ENCODE measurements at places on chromosomes 7 and 10.

DNA sequence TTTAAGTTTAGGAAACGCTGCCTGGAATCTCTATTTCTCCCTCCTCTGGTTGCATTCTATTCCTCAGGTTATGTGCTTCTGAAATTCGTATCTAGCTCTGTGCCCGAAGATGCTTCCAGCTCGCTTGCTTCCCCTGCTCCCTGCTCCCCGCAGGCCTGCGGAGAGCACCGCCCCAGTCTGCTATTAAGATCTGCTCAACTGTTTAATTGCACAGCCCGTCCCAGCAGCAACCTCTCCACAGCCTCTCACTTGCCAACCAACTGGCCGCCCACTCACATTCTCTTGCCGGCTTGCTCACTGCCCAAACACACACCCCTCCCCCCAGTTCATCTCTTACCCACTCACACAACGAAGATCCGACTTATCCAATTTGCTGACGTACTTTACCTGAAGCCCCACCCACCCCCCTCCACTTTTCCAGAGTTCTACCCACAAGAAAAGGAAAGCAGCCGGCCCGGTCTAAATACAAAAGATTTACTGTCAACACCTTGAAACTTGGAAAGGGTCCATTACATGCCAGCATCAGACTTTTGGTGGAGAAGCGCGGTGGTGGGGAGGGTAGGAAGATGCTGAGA lies 167.3 kb upstream of the KLF14 start:
- peak; percentile 88 for DNase-seq

DNA sequence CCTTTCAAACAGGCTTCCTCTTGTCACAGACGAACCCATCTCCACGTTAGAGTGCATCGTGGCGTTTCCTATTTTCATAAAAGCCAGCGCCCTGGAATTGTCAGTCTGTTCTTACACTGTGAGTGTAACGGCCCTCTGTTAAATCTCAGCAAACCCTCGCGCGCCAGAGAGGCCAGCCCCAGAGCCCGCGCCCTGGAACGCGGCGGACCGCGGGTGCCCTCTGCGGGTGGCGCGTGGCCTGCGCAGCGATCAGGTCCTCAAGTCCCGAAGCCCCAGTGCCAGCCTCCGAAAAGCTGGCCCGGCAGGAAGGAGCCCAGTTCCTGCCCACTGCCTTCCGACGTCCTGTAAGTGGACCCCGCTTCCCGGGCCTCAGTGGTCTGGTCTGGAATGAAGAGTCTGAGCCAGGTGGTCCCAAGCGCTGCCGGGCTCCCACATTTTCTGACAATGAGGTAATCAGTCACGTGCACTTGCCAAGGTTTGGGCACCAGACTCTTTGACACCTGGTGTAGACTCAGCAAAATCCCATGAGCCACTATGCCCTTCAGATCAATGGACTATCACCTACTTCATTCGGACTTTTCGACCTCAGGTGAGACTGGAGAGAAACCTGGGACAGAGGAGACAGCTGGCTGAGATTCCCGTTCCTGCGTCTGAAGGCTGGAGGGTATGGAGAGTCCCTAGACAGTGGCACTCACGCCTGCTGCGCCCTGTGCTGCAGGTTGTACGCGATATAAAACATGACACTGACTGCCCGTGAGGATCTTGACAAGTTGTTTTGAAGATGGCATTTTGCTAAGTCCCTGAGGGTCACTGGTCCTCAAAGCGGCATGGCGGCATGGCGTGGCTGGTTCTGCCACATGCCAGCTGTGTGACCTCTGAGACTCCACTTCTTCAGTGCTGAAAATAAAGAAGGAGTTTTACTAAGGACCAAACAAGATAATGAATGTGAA lies 109.4 kb upstream of the LANCL2 start:
- DNase-seq = peak; percentile 89

DNA sequence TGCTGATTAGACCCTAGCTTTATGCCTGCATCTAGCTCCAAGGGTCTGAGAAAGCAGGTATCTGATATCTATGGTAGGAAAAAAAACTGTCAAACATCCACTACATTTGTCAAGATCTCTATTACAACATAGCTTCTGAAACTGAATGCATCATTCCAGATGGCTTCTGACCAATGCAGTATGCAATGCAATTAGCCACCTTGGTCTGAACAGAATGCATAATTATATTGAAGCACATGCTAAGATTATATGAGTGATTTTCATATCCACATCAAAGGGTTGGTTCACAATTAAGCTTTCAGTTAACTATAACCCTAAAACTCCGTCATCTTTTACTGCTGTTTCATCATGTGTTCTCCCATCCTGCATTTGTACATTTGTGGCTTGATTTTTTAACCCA lies 271.4 kb downstream of the POLR1F start:
- no peak for DNase-seq

- DNase-seq = no peak
Observed at GRCh38 chr7:136976504-136977251, 108.2 kb downstream of the CHRM2 start.
